Activated naive CD4-positive, alpha-beta T cell treated with Interleukin-2 at 50 U/mL for 16 hours (primary cell): ENCODE measurements at places on chromosomes 13 and 19.

- DNase-seq: no peak
These were observed 110.4 kb downstream of the DNAJC15 start for GRCh38 chr13:43133792-43134191.

- DNase-seq: no peak
These were observed 85.8 kb upstream of the TSC22D1 start for GRCh38 chr13:44661936-44662335.

GRCh38 chr13:99806671-99807070 is 164.9 kb downstream of the ZIC5 start:
- no peak for DNase-seq

GRCh38 chr19:756236-756635 is 5.3 kb downstream of the MISP start:
- DNase-seq: peak; percentile 20

- no peak for DNase-seq
These were observed 450 bp downstream of the FBXW9 start for GRCh38 chr19:12695997-12696365.

DNA sequence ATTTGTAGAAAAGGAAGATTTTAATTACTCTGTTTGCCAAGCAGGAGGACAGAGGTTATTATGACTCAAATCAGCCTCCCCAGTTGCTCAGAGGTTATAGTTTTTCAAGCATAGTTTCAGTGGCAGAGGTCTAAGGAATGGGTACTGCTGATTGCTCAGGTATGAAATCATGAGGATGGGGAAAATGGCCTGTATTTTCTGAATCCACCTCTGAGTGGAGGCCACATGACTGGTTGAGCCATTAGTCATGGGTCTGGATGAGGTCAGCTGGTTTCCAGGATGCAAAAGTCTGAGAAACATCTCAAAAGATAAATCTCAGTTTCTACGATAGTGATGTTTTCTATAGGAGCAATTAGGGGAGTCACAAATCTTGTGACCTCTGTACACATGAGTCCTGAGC is 62.8 kb upstream of the CEACAM8 start:
- no peak for DNase-seq

- DNase-seq: no peak
These were observed 453.6 kb upstream of the PRR20A start for GRCh38 chr13:56687131-56687530.

GRCh38 chr19:48190288-48190884 is 19.9 kb downstream of the ZSWIM9 start:
- DNase-seq: peak; percentile 74

DNA sequence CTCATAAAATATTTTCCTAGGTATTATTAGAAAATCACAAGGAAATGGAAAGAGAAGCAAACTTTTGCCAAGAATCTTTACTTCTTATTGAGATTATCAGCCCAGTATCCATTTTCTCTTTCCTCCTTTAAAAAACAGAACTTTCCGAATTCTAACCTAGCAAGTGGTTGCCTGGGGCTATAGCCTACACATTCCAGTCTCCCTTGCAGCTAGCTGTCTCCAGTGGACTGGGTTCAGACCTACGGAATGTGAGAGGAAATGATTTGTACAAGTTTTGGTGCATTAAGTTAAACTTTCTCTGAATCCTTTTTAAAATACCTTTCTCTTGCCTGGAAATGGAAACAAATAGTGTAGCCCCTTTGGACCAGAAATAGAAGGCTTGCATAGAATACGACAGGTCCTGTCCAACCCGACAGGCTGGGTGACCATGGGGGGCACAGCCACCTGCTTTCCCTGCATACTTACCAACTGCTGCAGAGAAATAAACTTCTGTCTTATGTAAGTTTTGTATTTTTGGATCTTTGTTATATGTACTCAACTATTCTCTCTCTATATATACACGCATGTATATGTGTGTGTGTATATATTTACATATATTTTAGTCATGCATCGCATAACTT is 185.9 kb downstream of the NALCN start:
- no peak for DNase-seq

- DNase-seq: no peak
These were observed 531.7 kb downstream of the MYO16 start for GRCh38 chr13:109160887-109161669.

GRCh38 chr13:99005609-99006008 is 27.7 kb upstream of the DOCK9 start:
- no peak for DNase-seq

DNA sequence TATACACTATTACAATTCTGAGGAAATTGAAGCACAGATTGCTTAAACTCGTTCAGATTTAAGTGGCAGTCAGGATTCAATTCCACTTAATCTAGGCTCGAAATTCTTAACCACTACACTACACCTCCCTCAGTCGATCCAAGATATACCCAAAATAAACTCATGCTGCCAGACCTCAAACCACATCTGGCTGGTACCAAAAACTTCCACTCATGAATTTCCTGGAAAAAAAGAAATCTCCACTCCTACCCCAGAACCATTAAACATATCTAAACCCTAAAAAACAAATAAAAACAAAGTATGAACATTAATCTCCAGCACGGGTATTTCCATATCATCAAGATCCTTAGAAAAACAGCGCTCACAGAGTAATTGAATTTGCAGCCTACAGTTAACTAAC is 1.1 kb downstream of the ZFP30 start:
- DNase-seq: no peak

DNA sequence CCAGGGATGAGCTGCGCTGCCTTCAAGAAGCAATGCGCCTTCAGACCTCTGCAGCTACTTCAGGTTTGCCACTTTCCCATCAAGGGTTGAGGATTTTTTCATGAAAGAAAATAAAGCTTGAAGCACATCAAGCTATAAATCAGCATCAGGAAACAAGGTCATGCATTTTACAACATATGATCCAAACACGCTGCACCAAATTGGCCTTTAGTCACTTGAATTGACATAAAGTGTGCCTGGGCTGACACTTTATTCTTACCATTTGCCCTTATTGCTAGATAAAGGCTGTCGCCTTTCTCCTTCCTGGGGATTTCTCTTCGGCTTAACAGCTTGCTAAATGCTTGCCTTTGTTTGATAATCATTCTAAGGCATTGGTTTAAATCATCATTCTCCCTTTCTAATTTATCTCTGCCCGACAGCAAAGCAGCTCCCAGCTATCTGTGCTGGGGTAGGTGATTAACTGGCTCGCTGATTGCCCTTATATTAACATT is 87.7 kb downstream of the LHFPL6 start:
- DNase-seq: no peak

DNA sequence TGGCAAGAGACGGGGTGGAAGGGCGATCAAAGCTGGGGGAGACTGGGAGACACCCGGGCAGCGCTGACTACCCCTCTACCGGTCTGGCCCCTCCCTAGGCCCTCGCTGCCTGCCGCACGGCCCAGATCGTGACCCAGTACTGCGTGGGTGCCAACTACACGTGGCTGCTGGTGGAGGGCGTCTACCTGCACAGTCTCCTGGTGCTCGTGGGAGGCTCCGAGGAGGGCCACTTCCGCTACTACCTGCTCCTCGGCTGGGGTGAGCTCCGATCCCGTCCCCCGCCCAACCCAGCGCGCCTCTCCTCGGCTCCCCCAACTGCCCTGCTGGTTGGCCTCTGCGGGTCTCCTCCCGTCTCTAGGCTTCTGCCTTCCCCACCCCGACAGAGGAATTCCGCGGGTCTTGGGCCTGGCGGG is 8.8 kb downstream of the GIPR start:
- DNase-seq: peak; percentile 58

DNA sequence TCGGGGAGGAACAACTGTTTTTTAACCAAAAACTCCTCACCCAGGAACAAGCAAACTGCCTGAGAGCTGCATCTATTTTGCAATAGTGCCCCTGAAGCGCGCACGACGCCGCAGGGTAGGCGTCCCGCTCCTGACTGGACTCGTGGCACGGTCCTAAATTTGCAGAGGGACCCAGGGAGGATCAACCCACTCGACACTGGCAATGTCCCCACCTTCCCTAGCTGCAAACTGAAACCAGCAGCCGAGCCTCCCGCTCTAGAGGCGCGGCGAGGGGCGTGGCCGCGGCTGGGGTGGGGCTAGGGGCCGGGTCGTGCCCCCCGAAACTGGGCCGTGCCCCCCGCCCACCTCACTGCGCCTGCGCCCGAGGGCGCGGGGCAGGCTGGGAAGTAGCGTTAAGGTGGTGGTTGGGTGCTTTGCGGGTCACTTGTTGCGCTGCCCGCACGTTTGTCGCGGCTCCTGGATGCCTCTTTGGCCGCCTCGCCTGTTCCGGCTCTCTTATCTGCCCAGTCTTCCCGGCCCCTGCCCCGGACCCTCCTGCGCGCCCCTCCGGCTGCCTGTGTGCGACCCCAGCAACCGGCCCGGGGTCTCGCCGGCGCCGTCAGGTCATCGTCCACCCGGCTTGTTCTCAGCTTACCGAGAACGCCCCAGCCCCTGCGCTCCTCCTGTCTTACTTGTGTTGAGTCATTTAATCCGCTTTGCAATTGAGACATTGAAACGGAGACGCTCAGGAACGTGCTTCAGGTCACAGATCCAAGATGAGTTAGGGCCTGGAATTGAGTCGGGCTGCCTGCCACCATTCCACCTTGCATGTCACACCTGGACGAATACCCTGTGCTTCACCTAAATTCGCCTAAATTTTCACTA is 37.9 kb upstream of the LSM14A start:
- peak; percentile 90 for DNase-seq

DNA sequence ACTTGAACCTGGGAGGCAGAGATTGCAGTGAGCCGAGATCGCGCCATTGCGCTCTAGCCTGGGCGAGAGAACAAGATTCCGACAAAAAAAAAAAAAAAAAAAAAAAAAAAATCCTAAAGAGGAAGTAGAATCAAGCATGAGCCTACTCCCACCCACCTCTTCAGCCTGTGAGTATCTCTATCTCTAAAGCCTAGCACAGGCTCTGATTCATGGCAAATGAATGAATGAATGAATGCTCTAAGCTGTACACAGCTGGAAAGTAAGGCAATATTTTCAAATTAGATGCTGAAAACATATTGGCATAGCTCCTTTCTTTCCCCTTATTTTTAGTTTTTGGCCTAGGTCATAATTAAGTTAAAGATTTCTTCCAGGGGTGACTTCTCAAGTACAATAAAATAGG is 35.7 kb upstream of the FAM216B start:
- no peak for DNase-seq

DNA sequence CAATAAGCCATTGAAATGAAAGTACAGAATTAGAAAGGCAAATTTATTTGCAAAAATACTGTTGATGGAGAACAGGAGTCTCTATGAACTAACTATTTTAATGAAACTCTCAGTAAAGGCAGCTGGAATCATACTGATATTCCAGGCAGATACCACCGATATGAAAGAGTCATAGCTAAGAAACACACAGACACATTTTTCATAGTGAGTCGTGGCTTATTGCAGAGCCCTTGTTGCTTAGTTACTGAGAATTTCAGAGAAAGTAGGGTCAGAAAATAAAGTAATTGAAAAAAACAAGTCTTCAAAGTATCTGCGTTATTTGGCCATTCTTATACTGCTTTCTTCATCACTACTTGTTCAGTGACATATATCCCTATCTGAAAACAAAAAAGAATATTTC is 1890.9 kb downstream of the PCDH9 start:
- DNase-seq: no peak

- DNase-seq: no peak
These were observed 151.6 kb downstream of the IER2 start for GRCh38 chr19:13301627-13302334.

GRCh38 chr13:102373221-102373620 is 28.6 kb downstream of the FGF14 start:
- no peak for DNase-seq

DNA sequence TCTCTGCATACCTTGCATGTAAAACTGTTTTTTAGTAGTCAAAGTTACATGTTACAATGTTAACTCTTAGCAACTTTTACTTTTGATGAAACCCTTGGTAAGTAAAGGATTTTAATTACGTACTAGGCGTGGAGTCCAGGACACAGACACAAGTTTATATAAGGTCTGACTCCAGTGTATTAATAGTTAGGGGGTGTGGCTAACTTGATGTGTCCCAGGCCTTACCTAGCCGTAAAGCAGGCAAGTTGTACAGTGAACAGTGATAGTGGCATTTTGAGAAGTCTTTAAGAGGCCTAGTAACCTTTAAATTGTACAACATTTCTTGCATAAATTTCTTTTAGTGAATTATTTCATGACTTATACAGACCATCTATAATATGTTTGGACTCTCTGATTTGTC is 5.9 kb downstream of the ZNF714 start:
- DNase-seq: no peak

DNA sequence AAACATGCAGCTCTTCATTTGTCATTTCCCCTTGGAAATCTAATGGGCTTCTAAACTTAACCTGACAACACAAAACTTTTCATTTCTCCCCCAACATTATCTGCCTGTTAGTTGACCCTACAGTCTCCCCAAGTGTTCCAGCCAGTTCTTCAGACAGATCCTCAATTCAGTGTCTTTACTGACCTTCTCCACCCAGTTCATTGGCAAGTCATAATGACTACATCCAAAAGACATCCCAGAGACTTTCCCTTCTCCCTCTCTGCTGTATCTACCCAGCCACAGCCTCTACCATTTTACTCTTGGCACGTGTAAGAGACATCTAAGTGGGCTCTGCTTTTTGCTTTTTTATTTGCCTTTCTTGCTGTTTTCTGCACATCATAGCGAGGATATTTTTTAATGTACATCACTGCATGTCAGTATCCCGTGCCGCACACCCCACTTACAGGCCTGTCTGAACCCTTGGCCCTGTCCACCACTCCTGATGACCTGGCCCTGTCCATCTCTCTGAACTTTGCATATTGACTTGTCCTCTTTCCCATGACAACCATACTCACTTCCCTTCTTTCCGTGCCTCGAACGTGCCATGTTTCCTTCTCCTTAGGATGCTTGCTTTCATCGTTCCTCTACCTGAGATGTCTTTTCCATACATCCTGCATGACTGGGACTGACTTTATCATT is 391.9 kb downstream of the IRS2 start:
- no peak for DNase-seq

DNA sequence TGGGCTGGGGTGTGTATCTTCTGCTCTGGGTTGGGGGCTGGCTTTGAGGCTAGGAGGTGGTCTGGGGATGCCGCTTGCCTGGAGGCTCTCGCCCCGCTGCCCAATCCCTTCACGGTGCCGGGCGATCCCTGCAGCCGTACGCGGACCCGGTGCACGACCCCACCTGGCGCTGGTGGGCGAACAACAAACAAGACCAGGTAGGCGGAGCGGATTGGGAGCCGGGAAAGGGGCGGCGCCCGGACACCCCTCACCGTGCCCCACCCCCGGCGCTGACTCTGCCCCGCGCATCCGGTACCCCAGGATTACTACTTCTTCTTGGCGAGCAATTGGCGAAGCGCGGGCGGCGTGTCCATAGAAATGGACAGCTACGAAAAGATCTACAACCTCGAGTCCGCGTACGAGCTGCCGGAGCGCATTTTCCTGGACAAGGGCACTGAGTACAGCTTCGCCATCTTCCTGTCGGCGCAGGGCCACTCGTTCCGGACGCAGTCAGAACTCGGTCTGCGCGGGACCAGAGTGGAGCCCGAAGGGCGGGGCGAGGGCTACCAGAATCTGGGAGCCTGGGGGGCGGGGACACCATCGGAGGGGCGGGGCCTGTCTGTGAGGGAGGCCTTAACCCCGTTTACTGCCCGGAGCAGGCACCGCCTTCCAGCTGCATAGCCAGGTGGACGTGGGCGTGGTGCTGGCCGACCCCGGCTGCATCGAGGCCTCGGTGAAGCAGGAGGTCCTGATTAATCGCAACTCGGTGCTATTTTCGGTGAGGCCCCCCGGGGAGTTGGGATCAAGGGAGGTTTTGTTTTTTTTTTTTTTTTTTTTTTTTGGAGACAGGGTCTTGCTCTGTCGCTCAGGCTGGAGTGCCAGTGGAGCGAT is 12.1 kb upstream of the PSMD8 start:
- DNase-seq: peak; percentile 82
